ENCODE measurements at places on chromosomes 6 and 20.

GRCh38 chr6:126075335-126076071 is 89.2 kb downstream of the TRMT11 start:
- DNase-seq, result no peak

- DNase-seq, result no peak
These were observed 954 bp downstream of the HSD17B8 start for GRCh38 chr6:33205191-33206026.

- no peak for DNase-seq
These were observed 39.3 kb downstream of the DTNBP1 start for GRCh38 chr6:15623276-15624116.

GRCh38 chr6:162960679-162961457 is 233.1 kb downstream of the PACRG start:
- no peak for DNase-seq

DNA sequence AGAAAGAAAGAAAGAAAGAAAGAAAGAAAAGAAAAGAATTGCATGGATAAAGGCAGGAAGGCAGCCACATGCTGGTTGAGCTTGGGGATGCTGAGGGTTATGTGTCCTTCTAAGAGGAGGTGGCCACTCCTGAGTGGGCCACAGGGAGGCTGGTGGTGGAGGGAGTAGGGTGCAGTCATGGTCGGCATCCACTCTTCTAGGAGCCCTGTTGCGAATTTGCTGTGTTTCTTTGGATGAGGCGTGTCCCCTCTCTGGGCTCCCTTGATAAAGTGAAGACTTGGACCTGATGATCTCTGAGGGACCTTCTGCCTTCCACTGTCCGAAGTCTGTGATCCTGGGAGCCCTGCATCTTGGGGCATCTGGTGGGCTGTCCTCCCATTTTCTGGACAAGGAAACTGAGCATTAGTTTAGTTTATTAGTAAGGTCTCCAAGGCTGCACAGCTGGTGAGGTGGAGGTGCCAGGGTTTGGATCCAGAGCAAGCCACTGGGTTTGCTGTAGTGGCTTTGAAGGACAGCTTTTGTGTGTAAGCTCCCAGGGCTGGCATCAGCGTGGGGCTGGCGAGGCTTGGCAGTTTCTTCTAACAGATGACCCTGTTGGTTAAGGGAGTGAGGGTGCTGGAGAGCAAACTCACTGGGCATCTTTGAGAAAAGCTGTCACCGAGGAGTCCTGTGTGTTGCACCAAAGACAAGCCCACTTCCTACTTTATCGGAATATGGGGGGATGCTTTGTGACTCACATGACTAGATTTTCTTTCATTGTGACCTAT is 4.3 kb downstream of the DLGAP4 start:
- DNase-seq, result no peak

DNA sequence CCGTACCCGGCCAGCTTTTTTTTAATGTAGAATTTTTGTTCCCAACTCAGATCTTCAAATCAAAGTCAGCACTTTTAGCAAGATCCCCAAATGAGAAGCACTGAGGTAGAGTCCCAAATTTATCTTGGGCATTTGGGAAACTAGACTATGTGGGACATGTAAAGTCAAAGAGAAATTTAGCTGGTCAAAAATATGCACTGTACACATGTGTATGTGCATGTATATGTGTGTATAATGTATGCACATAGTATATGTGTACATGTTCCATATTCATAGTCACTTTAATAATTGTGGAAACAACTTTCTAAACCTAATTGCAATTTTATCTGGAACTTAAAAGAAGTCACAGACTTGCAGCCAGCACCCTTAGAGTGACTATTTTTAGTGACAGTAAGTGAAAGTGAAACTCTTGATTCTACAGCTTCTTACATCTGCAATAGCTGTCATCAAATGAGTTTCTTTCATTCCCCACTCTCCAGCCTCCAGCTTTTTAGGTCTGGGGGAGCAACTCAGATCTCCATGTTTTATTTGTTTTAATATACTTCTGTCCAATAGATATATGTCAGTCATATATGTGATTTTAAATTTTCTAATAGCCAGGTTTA is 53.6 kb downstream of the CDC40 start:
- no peak for DNase-seq

DNA sequence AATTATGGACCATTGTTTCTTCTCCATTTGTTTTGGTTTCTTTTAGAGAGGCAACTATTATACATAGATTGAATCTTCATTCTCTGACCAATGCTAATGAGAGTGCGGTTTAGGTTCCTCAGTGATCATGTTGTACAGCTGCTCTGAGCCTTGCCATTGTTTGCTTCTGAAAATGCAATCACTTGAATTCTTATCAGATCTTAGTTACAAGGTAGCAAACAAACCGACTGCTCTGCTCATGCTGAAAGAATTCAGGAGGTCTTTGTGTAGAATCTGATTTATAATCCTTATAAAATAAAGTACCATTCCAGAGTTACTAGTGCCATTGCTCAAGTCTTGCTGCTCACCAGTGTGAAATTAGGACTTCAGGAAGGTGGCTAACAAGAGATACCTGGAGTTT is 569.1 kb upstream of the ID4 start:
- no peak for DNase-seq

- DNase-seq, result no peak
These were observed 4.4 kb upstream of the PXDC1 start for GRCh38 chr6:3755637-3756545.

- no peak for DNase-seq
These were observed 426.7 kb downstream of the PTPRT start for GRCh38 chr20:42763015-42763414.

GRCh38 chr6:73364121-73364520 is 1.7 kb downstream of the KHDC3L start:
- DNase-seq, result no peak

DNA sequence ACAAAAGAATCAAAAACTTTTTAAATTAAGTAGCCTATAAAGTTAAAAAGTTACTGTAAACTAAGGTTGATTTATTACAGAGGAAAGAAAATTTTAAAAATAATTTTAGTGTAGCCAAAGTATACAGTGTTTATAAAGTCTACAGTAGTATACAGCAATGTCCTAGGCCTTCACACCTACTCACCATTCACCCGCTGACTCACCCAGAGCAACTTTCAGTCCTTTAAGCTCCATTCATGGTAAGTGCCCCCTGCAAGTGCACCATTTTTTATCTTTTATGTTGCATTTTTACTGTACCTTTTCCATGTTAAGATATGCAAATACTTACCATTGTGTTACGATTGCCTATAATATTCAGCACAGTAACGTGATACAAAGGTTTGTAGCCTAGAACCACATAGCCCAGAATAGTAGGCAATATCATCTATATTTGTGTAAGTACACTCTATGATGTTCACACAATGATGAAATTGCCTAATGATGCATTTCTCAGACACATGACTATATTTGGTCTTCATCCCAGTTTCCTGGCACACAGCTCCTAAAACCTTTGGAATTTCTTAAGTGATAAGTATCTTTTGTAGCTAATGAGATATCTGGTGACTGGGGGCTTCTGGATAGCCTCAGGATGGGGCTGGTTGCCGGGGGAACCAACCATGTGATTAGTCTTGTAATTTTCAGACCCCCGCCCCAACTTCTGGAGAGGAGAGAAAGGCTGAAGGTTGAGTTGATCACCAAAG is 111.0 kb downstream of the MRPL14 start:
- no peak for DNase-seq
